ENCODE measurements at places on chromosomes 1 and 21. TPM values are rescaled to one million over a fixed set of nuclear protein-coding genes. Genes with fewer than 3 reads are reported as not detected.

AKNAD1 gene
- under 0.01 TPM for total RNA-seq

SLC26A9 gene
- total RNA-seq = not detected

NR5A2 gene
- 4.2 TPM for total RNA-seq

RGS2 gene
- 110 TPM for total RNA-seq

GLIS1 gene
- total RNA-seq = not detected

PRXL2B gene
- 5.7 TPM for total RNA-seq

TMEM200B gene
- 6.8 TPM for total RNA-seq

GATAD2B gene
- 6.3 TPM for total RNA-seq

TTC39A gene
- total RNA-seq = 2.1 TPM

All from skeletal muscle tissue (tissue), 5 donors.